ENCODE measurements at places on chromosomes 7 and 10.

DNA sequence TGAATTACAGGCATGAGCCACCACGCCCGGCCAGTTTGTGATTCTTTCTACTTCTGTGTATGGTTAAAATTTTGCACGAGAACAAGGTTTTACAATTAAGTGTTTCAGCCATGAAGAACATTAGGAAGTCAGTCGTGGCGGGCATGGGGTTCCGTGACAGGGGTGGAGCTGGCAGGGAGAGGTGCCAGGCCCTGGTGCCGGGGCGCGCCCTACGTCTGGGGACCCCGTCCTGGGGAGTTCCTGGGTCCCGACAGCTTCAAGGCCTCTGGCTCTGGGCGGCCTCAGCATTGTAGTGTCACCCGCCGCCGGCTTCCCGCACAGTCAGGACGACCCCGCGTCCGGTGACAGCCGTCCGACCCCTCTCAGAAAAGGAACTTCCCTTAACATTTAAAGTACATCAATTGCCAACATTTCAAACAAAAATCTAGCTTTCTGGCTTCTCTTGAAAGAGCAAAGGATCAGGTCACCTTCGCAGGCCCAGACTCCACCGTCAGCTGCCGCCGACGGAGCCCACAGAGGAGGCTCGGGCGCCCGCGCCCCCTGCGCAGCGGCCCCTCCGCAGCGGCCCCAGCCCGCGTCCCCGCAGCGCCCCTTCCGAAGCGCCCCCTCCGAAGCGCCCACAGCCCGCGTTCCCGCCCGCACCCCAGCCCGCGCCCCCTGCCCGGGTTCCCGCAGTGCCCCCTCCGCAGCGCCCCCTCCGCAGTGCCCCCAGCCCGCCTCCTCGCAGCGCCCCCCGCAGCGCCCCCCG, 23.2 kb upstream of the MKI67 start:
- no peak for DNase-seq

DNA sequence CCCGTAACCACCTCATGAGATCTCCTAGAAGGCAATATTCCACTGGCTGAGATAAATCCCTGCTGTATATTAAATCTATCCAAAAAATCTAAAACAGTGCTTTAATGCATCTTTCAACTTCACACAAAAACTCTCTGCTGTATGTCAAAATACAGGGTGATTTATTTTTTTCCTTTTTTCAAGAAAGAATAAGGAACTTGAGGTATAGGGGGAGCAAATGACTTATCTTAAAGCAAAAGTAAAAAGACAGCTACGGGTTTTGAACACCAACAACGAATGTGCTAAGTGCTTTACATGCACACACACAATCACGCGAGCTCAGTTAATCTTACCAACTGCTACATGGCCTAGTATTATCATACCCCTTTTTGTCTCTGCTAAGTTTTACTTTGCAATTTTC, 168.9 kb upstream of the PHF14 start:
- DNase-seq = no peak

DNA sequence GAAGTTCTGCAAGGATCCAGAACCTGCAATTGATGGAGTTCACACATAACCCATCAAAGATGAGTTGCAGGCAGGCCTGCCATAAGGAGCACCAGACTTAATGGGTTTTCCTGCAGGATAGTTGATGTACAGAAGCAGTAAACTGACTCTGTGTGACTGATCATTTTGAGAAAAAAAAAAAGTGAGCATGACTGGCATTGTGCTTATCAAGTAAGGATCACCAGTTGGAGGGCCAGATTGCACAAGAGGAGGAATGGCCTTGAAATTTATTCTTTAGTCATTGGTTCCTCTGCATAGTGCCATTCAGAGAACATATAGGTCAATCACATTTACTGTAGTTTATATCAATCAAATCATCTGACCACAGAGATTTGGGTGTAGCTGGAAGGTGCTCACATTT, 3.8 kb downstream of the CYP3A43 start:
- no peak for DNase-seq

DNA sequence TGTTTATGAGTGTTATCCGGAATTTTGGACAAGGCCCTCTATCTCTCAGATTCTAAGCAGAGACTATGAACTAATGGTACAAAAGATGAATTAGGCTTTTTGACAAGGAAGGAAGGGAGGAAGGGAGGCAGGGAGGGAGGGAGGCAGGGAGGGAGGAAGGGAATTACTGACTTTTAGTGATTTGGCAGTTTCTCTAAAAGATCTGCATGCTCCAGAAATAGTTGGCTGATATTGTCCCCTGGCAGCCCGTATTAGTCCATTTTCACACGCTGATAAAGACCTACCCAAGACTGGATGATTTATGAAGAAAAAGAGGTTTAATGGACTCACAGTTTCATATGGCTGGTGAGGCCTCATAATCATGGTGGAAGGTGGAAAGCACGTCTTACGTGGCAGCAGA, 1093.5 kb downstream of the NRG3 start:
- DNase-seq = no peak

- DNase-seq = no peak
Measured at GRCh38 chr7:11539853-11540252, 292.1 kb downstream of the THSD7A start.

DNA sequence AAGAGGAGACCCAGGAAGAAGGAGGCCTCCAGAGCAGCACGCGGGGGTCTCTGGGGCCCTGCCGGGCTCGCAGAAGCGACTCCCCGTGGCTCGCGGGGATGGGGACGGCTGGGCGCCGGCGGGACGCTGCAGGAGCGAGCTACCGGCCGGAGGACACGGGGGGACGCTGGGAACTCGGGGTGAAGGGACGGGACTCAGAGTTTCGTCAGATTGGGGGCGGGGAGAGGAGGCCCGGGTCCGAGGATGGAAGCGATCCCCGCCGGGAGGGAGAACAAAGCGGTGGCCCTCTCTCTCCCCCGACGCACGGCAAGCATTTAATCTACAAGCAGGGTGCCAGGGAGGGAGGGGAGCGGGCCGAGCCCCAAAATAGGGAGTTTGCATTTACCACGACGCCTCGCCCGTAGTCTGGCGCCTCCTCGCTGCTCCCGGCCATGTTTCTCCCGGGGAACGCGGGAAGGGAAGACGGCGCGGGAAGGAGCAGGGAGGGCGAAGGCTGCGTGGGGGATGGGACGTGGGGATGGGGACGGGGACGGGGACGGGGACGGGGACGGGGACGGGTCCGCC, at the start of gene PRTFDC1:
TSS of gene PRTFDC1 (minus strand) at position 464 of the 564 bp plus-strand sequence. CDS start at position 433, 31 bp downstream.
- DNase-seq = peak; percentile 77

Measured in RKO (cell line).